ENCODE measurements at places on chromosomes 2 and 18.

DNA sequence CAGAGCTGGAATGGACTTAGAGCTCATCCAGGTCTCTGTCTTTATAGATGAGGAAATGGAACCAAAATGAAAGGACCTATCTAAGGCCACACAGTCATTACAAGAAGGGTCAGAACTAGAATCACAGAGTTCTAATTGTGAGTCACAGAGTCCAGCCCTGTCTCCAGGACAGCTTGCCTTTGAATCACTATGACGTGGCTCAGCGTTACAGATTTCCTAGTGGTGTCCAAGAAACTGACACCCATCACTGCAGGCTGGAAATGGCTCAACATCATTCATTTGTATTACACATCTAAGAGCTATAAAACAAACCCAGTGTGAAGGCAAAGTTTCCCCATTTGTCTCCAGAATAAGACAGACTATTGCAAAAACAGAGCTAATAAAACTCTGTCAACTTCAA lies 164.3 kb upstream of the SIX2 start:
- peak; percentile 84 for DNase-seq

DNA sequence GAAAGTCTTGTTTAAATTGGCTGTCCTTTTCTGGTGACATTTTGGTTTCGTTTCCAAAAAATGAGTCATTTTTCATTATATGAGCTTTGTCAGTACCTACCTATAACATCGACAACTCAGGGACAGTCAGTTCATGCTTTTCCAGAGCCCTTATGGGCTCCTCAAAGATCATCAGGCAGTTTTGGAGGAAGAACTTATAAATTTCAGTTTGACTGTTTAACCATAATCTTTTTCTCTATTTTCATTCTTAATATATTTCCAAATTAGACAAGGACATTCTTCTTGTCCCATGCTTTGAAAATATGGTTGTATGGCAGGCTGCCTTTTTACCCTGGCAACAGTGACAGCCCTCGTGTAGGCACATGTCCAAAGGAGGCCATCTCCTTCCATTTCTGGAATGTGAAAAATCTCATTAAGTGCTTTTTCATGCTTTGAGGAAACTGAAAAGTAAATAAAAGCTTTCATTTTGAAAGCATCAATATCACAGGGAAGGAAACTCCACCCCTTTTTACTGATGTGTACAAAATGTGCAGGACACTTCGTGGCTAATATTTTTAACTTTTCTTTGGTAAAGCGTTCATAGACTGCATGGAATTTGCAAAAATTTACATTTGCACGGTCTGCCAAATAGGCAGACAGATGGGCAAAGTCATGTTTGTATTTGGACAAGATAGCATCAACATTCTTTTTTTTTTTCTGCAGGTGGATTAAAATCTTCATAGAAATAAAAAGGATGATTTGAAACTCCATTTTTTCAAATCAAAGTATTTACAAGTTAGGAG lies 7.2 kb upstream of the PROC start:
- DNase-seq: peak; percentile 85

DNA sequence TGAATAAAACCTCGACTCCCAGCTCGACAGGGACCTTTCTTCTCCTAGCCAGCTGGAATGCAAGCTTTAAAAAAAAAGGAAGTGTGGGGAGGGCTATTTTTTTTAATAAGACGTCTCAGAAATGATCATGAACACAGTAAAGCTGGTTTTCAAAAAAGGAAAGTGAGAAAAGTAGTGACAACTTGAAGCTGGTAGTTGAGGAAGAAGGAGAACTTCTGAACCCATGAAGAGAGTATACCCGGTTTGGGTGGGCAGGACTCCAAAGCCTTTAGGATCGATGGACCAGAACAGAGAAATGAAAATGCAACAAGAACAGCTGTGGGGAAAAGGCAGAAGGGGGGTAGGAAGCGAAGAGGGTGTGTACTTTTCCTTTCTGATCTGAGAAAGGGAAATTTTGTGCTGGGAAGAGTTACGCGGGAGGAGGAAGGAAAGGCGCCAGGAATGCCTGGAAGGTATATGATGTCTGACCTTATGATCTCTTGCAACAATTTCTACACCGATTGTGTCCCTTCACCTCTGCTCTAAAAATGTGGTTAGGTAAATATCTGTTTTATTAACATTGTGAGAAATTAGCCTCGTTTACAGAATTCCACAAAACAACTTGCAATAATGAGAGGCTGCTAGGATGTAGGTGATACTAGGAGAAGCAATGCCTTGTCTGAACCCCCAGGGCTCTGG lies 22.6 kb upstream of the CYP1B1 start:
- DNase-seq: peak; percentile 46

GRCh38 chr2:162839419-162839818 lies 852 bp upstream of the KCNH7 start:
- no peak for DNase-seq

- DNase-seq: no peak
Measured at GRCh38 chr2:54995553-54995952, 54.7 kb downstream of the RTN4 start.

DNA sequence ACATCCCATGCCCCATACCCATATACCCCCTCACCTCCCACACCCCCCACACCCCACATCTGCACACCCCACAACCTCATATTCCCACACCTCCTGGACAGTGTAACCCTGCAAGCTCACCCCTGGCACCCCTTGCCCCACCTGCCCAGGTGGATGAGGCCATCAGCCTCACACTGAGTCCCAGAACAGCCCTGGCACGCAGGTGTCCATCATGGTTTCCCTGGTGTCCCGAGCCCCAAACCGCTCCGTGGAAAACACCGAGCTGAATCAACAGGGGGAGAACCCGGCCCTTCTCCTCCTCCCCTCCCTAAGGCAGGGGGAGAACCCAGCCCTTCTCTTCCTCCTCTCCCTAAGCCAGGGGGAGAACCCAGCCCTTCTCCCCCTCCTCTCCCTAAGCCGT lies 415.6 kb upstream of the SALL3 start:
- DNase-seq: no peak

DNA sequence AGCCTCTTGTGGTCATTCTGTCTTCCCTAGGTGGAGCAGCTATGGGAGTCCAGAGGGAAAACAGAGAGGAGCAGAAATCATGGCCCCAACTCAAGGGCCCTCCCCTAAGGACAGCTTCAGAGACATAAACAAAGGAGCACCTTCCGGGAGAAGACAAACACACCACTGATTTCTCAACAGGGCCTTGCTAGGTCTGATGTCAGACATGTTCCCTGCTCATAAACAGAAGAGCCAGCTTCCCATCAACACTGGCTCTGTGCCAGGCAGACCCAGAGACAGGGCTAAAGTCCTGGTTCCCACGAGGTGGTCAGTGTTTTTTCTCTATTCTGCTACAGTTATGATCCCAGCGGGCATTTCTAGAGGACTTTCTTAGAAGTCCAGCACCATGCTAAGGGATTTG lies 19.3 kb downstream of the CXCR2 start:
- DNase-seq: no peak

- DNase-seq: no peak
Measured at GRCh38 chr2:74223941-74224770, 25.7 kb downstream of the MTHFD2 start.

- DNase-seq: peak; percentile 60
Measured at GRCh38 chr2:204486805-204487204, 58.5 kb upstream of the PARD3B start.

- no peak for DNase-seq
Measured at GRCh38 chr18:72866901-72867745, 664 bp downstream of the NETO1 start.

DNA sequence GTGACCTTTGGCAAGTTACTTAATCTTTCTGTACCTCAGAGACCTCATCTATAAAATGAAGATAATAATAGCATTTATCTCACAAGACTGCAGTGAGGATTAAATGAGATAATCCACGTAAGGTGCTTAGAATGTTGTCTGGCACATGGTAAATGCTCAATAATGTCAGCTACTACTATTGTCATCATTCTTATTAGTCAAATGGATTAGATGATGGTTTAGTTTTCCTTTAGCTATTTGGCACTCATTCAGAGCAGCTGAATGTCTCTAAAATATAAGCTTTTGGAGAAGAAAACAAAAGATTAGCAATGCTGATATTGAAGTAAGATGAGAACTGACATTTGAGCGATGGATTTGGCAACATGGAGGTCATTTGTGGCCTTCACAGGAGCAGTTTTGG lies 125.1 kb downstream of the AQP4 start:
- no peak for DNase-seq

DNA sequence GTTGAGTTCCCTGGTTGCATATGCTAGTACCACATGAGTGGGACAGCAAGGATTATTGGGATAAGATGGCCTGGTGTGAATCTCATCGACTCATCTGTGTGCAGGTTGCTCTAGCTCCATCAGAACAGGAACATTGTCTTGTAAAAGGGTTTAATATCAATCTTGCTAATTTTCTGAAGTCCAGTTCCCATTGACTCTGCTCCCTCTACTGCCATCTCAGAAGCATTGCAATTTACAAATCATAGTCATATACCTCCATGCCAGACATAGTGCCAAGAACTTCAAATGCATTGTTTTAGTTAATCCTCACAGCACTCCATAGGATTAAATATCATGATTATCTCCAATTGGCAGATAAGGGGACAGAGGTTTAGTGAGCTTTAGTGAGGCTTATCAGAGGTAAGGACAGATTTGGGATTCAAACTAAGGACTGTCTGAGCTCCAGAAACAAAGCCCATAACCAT lies 4.8 kb upstream of the STAT4 start:
- peak; percentile 62 for DNase-seq

DNA sequence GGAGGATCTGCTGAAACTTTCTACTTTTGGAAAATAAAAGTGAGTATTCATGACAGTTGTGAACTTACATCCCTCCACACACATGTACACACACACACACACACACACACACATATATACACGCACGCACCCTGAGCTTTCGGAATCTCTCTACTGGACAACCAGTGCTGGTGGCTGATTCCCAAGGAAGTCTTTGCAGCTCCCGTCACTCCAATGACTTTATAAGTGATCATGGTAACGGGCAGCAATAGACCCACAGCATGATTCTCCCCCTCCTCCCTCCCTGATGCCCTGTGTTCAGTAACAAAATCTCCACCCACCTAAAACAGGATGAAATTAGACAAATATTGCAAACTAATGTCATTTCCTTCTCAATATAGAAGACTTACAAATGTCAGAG lies 364.9 kb downstream of the IRS1 start:
- no peak for DNase-seq

GRCh38 chr2:118049816-118050140 lies 35.9 kb upstream of the CCDC93 start:
- no peak for DNase-seq

DNA sequence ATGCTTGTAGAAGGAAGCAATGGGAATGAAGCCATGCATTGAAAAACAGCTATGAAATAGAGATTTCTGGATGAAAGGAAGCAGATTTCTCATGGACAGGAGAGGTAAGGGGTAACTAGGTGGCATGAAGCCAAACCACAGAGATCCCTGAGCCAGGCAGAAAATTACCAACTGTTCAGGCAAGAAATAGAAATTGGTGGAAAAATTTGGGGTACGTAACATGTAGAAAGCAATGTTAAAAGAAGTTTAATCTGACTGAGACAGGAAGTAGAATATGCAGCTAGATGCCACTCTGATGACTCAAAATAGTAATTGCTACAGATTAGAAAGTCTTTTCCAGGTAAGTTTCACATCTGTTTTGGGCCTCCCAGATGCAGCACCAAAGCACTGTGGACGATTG lies 928.5 kb upstream of the CELF4 start:
- no peak for DNase-seq

DNA sequence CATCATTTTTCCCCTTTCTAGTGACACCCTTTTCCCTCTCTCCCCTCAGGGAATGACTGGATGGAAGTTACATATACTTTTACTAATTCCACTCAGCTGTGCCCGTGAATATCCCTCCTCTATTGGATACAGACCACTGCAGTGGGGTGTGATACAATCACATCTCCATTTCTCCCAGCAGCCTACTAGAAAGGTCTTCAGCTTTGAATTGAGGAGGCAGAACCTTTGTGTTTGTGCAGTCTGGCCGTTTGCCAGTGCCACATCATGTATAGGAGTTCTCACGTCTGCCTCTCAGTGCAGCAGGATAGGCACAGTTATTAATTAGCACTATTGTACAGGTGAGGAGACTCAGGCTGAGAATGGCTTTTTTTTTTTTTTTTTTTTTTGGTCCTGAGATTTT lies 16.4 kb downstream of the TNFRSF11A start:
- DNase-seq: no peak

GRCh38 chr2:189439342-189439741 lies 1.9 kb upstream of the WDR75 start:
- no peak for DNase-seq

DNA sequence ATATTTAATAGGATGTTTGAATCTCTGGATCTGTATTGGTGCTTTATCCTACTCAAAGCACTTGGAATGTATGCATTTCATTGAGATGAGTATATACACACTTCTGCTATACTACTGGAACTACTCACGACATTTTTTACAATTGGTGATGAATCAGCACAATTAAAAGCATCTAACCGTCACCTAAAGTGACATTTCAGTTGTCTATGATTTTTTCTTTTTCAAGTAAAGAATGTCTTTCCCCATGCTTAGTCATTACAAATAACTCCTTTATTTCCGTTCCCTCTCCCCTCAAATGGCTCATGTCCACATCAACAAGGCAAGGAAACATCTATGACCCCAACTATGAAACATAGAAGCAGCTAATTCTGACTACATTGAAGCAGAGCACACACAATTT lies 77.3 kb downstream of the CLIP4 start:
- DNase-seq: peak; percentile 94

- DNase-seq: peak; percentile 46
Measured at GRCh38 chr2:19802086-19802841, 99.5 kb downstream of the TTC32 start.

DNA sequence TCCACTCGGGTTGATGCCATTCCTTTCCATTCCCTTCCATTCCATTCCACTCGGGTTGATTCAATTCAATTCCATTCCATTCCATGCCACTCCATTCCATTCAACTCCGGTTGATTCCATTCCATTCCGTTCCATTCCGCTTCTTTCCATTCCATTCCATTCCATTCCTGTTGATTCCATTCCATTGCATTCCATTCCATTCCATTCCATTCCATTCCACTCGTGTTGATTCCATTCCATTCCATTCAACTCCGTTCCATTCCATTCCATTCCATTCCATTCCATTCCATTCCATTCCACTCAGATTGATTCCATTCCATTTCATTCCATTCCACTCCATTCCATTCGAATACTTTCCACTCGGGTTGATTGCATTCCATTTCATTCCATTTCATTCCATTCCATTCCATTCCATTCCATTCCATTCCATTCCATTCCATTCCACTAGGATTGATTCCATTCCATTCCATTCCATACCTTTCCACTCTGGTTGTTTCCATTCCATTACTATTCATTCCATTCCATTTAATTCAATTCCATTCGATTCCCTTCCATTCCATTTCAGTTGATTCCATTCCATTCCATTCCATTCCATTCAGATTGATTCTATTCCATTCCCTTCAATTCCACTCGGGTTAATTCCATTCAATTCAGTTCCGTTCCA lies 1141.8 kb downstream of the RPIA start:
- no peak for DNase-seq

GRCh38 chr18:8828300-8828699 lies 122.9 kb downstream of the MTCL1 start:
- DNase-seq: no peak
